ENCODE measurements at places on chromosomes 1 and 21.

DNA sequence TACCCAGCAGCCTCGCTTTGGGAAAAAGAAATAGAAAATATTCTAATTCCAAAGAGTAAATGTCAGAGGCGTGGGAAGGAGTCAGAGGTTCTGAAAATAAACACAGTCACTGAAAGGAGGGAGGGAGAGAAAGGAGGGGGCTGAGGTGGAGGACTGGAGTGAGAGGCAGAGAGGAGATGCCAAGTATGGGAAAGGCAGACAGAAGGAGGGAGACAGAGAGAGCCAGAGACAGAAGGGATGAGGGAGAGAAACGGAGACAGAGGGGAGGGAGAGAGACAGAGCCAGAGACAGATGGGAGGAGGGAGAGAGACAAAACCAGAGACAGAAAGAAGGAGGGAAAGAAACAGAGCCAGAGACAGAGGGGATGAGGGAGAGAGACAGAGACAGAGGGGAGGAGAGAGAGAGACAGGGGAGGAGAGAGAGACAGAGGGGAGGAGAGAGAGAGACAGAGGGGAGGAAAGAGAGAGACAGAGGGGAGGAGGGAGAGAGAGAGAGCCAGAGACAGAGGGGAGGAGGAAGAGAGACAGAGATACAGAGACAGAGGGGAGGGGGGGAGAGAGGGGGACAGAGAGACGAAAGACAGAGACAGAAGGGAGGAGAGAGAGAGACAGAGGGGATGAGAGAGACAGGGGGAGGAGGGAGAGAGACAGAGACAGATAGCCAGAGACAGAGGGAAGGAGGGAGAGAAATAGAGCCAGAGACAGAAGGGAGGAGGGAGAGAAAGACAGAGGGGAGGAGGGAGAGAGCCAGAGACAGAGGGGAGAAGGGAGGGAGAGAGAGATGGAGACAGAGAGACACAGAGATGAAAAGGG lies 525.5 kb downstream of the MATN1 start:
- DNase-seq, result no peak

- no peak for DNase-seq
These were observed 8.8 kb downstream of the ATPAF1 start for GRCh38 chr1:46659307-46659870.

DNA sequence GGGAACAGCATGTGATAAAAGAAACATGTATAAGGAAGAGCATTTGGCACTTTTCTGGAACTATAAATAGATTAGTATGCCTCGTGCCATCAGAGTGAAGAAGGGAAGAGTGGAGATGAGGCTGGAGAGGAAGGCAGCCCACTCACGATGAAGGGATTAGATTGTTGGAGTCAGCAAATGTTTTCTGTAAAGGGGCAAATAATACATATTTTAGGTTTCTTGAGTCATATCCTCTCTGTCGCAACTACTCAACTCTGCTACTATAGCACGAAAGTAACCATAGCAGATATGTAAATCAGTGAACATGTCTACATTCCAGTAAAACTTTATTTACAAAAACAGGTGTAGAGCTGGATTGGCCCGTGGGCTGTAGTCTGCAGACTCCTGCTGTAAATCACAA lies 147.8 kb downstream of the TENT5C start:
- DNase-seq, result no peak

DNA sequence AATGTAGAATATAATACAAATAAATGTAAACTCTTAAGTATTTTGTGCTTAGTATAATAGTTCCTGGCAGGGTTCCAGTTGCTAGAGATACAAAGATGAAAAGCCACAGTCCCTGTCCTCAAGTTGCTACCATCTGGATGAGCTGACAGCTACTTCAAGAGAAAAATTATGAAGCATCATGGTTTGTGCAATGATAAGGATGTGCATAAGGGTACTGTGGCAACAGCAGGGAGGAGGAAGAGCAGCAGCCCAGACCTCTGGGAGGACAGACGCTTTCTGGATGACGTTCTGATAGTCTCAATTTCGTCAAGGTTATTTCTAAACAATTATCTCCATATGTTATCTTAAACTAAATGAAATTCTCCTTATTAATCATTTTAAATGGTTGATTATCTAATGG lies 198.9 kb downstream of the NTNG1 start:
- no peak for DNase-seq

DNA sequence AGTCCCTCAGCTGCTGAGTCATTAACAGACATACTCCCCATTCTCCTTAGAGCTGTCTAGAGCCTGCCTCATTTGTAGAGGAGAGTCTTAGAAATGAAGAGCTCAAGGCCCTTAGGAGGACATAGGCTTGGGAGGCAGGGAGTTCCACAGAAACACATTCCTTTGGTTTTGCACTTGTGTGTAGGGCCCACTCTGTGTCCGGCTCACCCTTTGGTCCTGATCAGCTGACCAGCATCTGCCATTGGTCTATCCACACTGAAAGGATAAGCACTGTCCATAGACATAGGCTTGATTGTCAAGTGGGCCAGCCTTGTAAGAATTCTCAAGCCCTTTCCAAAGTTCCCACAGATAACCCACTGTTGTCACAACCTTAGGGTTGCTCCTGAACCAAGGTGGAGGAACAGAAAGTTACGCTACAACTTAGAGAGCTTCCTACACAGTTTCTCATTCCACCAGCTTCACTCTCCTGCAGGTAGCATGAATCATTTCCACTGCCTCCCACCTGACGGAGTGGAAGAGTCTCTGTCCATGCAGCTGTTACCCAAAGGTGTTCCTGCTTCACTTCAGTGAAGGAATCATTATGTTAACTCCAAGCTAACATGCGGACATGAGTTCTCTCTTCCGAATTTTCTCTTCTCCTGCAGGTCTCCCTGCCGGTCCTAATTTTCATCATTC lies 96.1 kb downstream of the TNFSF18 start:
- DNase-seq, result no peak

- DNase-seq, result no peak
These were observed 3.1 kb downstream of the IGSF3 start for GRCh38 chr1:116664366-116664977.

DNA sequence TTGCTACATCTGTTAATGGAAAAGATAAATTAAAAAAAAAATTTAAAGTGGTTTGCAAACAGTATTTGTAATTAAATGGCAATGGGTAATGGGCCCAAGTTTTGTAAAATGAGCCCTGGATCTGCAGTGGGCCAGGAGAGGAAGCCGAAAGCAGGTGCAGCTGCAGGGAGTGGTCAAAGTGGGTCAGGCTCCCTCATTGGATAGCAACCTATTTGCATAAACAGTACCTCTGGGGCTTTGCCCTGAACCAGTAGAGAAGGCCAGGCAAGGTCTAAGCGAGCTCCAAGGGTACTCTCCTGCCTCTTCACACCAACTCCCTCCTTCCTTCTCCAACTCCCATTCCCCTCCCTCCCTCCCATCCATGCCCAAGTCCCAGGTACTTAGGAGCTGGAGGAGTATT lies 138.9 kb downstream of the HMGB4 start:
- no peak for DNase-seq

GRCh38 chr1:180888870-180889269 lies 23.8 kb upstream of the KIAA1614 start:
- DNase-seq, result no peak

DNA sequence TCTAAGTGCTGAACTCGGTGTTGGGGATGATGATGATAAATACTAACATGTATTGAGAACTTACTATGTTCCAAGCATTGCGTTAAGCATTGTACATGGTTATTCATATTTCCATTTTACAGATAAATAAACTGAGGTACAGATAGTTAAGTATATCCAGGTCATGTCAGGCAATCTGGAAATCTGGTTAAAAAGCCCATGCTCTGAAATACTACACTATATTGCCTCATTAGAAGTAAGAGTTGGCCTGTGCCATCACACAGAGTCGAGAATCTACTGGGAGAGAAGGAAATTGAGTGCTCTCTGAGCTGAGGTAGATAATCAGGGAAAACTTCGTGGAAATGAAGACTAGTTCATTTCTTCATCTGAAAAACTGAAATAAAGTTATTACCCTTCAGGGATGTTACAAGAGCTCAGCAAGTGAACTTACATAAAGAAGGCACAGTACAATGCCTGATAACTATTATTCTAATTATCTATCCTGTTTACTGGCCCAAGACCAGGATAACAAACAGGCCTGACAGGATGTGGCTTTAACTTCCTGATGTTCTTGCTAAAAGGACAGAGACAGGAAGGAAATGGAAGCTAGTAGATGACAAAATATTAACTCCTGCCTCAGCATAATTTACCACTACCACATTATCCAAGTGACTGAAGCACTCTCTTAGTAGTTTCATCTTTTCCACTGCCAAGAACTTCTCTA lies 85.6 kb downstream of the EPS15 start:
- no peak for DNase-seq

- no peak for DNase-seq
These were observed 37.6 kb downstream of the PARP1 start for GRCh38 chr1:226370144-226370923.

- DNase-seq, result peak; percentile 86
These were observed 49.8 kb upstream of the IFNLR1 start for GRCh38 chr1:24236789-24237371.

DNA sequence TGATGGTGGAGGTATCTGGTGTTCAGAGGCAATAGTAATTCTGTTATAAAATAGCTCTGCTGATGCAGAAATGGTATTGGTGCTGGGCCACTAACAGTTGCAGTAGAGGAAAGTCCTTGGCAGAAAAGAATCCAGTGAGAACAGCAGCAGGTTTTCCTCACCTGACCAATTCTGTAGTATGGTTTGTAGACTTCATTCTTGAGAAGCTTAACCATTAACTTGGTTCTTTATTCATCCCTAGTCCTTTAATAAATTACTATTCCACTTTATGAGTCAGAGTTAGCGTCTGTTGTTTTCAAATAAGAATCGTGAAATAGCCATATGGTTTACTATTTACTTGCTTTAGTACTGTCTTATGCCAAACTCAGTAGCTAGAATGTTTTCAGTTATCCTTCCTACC lies 128.5 kb upstream of the SERTAD4 start:
- DNase-seq, result no peak

DNA sequence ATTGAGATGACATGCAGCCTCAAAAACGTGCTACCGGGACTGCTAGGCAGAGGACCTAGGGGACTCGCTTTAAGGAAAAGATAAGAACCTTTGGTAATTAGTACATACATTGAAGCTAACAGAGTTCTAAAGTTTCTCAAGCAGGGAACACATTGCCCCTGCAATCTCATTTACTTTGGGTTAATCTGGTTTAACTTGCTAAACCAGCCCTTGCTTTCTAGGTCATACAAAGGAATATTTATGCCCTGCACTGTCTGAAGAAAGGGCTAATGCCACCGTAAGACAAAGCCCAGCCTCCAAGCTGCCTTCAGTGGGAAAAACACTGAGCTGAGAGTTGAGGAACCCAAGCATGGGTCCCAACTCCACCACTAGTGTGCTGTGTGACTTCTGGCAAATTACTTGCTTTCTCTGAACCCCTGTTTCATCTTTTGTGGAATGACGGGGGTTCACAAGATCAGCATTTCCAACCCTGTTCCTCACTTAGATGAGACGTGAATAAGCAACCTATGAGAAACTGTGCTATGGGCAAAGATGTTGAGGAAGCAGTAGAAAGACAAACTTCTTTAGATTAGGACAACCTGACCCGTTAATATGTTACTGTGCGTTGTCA lies 66.3 kb downstream of the VWA5B1 start:
- no peak for DNase-seq

DNA sequence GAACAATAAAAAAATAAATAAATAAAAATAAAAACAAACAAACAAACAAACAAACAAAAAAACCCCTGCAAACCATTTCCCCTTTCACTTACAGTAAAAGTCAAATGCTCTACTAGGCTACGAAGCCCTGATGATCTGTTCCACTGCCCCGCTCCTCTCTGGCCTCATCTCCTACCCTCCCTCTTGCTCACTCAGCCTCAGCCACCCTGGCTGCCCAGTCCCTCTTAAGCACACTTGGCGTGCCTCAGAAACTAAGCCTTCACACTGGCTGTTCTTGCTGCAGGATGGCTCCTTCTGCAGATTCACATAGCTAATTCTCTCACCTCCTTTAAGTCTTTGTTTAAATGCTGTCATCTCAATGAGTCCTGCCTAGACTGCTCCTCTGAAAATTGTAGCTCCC lies 30.8 kb upstream of the UHMK1 start:
- no peak for DNase-seq

DNA sequence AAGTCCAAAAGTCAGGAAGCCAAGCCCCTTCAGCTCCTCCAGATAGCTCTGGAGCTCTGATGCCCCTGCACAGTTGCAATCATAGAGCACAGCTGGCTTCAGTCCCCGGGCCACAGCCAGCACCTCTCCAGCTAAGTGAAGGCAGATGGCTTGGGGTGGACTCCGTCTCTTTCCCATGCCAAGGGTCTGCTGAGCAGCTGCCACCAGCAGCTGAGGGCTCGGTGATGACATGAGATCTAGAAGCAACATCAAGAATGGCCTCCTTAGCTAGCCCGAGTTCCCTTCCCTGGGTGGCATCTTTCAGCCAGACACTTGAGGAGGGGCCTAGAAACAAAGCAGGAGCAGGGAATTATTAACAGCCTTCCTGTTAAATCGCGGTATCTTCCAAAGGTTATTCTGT lies 973 bp downstream of the C1orf74 start:
- DNase-seq, result no peak

DNA sequence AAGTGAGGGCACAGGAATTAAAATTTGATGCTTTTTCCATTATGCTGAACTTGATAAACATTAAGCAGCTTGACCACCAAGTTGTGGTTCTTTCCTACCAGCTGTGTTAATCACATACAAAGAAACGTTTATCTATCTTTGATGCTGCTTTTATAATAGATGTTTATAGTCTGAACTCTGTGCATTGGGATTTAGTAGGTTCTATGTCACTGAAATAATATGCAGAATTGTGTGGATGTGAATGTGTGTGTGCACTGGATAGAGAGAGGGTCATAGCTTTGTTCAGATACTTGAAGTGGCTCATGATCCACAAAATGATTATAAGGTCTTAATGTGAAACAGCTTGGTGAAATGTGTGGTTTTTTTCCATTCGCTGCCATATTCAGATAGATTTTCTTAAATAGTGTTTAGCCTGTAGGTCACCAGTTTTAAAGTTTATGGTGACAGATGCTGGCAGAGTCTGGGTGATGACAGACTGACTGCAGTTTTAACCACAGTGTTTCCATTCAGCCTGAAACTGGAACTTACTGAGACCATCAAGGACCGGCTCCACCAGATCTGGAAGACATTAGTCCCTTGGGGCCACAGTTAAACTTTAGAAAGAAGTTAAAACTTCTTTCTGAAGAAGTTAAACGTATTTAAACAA lies 10.2 kb downstream of the DDI2 start:
- DNase-seq, result no peak

GRCh38 chr1:99731384-99731783 lies 35.1 kb downstream of the FRRS1 start:
- DNase-seq, result no peak
